Activated naive CD4-positive, alpha-beta T cell treated with anti-CD3 and anti-CD28 coated beads, Interleukin-2, amount 50 U/mL, for 16 hours (primary cell): ENCODE measurements at places on chromosomes 16 and 17.

DNA sequence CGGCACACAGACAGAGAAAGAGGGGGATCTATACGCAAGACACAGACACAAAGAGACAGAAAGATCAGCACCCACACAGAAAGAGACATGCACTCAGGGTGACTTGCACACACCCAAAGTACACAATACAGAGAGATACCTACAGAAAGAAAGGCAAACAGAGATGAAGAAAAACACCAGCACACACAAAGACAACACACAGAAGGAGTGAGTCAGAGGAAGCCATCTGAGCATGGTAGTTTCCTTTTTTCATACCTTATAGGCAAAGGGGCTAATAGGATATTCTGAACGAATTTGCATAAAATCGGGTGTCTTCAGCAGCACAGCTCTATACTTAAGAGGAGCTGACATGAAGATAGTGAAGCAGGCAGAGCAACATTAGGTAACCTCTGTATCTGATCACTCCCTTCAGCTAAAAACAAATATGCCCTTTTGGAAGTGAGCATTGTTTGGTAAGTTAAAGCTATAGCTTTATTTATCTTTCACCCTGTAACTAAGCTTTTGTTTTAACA is 198.6 kb downstream of the AATF start:
- DNase-seq = no peak

GRCh38 chr17:48569674-48570324 is 8.4 kb downstream of the HOXB4 start:
- DNase-seq = no peak

GRCh38 chr16:24119807-24120206 is 136.3 kb upstream of the CACNG3 start:
- no peak for DNase-seq

- DNase-seq = no peak
These were observed 34.6 kb upstream of the ALDH3A2 start for GRCh38 chr17:19613979-19614378.

DNA sequence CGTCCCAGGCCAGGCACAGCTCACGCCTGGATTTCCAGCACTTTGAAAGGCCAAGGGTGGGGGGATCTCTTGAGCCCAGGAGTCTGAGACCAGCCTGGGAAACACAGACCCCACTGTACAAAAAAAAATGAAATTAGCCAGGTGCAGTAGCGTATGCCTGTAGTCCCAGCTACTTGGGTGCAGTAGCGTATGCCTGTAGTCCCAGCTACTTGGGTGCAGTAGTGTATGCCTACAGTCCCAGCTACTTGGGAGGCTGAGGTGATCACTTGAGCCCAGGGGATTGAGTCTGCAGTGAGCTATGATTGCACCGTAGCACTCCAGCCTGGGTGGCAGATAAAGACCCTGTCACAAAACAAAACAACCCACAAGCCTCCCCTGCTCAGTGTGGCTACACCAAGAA is 27.0 kb upstream of the SLC25A19 start:
- no peak for DNase-seq

GRCh38 chr16:24036614-24037013 is 200.8 kb downstream of the PRKCB start:
- DNase-seq = no peak

DNA sequence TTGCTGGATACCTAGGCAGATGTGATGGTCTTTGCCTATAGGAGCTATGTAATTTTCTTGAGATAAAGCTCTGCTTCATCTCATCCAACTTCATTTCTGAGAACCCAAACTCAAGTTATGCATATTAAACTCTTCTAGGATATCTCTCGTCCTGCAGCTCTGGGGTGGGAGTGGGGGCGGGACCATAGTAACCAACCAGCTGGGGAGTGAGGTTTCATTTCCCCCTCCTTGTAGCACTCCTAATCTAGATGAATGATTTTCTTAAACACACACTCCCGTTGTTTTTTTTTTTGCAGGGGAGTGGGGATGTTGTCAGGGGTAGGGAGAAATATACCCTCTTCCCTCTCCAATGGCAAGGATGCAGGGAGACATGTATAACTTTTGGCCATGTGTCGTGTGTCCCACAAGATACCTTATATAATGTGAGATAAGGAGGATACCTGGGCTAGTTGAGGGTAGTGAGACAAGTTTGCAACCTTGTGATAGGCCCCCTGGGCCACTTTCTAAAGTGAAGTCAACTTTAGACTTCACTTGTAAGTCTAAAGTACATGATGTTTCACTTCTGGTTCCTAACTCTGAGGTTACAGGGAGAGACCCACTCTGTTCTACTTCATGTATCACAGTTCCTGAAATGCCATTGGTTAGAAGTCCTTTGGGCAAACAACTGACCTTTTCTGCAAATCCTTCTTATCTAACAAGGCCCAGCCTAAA is 10.5 kb upstream of the HEATR6 start:
- no peak for DNase-seq

GRCh38 chr17:14831491-14831890 is 433.6 kb downstream of the PMP22 start:
- DNase-seq = no peak

- DNase-seq = no peak
These were observed 2.1 kb downstream of the P2RX5 start for GRCh38 chr17:3693829-3694231.

- no peak for DNase-seq
These were observed 965 bp downstream of the INTS2 start for GRCh38 chr17:61926826-61927207.

GRCh38 chr16:61323456-61323855 is 712.8 kb downstream of the CDH8 start:
- DNase-seq = no peak

- DNase-seq = no peak
These were observed 37.7 kb downstream of the TNFRSF13B start for GRCh38 chr17:16934133-16934795.

GRCh38 chr16:85498607-85499006 is 114.5 kb upstream of the GSE1 start:
- DNase-seq = no peak
